Ovary (tissue), 10 donors: ENCODE measurements at places on chromosomes 2 and 18. TPM values are rescaled to one million over a fixed set of nuclear protein-coding genes. Genes with fewer than 3 reads are reported as not detected.

GRCh38 chr2:236918545-236918944, 167.1 kb upstream of the COPS8 start:
- no peak for DNase-seq

DNA sequence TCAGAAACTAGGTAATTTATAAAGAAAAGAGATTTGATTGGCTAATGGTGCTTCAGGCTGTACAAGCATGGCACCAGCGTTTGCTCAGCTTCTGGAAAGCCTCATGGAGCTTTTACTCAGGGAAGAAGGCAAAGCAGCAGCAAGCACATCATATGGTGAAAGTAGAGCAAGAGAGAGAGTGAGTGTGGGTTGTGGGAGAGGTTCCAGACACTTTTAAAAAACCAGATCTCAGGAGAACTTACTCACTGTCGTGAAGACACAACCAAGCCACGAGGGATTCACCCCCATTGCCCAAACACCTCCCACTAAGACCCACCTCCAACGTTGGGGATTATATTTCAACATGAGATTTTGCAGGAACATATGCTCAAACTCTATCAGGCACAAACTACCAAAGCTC, 554.6 kb upstream of the TNP1 start:
- no peak for DNase-seq

GRCh38 chr2:96506907-96507240, 1.7 kb upstream of the NEURL3 start:
- DNase-seq, result no peak

- DNase-seq, result no peak
Observed at GRCh38 chr2:137123226-137123625, 357.9 kb downstream of the THSD7B start.

The ERICH2 gene
- 1.7 TPM for total RNA-seq

GRCh38 chr2:78061301-78061700, 539.1 kb upstream of the LRRTM4 start:
- DNase-seq, result no peak

GRCh38 chr2:217636578-217636977, 366.2 kb downstream of the TNS1 start:
- no peak for DNase-seq

GRCh38 chr2:83068714-83069113, 1390.4 kb downstream of the SUCLG1 start:
- DNase-seq, result no peak

GRCh38 chr2:218981881-218982585, 3.0 kb downstream of the FEV start:
- DNase-seq, result peak; percentile 28

The IKZF2 gene
- total RNA-seq, result 5.0 TPM

DNA sequence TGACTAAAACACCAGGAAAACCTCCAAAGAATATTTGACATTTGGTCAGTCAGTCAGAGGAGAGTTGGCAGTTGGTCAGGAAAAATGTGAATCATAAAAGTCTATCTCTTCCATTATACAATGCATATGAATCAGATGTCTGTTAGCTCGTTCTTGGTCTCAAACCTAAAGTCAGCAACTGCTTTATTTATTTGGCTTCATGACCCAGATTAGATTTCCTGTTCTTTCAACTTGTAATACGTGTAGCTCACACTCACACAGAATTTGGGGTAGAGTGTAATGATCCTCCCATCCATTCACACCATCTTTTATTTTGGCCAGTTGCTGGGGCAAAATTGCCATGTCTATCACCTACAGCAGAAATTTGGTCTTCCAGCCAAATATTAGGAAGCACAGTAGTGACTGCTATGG, 81.9 kb upstream of the COL5A2 start:
- no peak for DNase-seq

DNA sequence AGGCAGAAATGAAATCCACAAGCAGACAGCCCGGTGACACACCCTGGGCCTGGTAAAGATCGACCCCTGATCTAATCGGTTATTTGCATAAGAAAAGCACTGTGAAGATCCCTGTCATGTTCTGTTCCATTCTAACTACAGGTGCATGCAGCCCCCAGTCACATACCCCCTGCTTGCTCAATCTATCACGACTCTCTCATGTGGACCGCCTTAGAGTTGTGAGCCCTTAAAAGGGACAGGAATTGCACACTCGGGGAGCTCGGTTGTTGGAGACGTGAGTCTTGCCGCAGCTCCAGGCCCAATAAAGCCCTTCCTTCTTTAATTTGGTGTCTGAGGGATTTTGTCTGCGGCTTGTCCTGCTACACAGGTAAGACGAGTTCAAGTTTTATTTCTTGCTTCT, 13.4 kb upstream of the IL1B start:
- DNase-seq, result no peak

DNA sequence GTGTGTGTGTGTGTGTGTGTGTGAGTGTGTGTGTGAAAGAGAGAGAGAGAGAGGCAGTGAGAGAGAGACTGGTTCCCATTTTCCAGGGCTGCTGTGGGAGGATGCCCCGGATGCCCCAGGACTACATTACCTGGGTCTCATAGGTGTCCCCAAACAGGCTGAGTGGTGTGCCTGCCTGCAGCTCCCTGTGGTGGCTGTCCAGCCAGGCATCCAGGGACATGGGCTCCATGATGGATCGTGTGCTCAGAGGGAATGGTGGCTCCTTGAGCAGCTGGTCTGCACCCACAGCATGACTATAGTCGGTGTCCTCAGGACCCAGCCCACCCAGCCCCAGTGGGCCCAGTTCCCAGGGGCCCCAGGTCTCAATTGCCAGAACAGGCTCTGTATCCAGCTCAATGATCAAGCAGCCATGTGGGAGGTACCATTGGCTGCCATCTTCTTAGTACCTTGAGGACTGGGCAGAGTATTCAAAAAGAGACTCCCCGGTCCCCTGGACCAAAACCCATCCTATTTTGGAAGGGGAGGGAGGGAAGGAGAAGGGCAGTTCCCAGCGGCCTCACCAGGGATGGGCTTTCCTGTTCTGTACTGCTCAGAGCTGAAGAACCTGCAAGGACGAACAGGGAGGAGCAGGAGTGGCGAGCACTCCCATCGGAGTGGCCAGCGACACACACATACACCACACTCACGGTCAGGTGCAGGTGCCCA, 5.8 kb upstream of the OXER1 start:
- DNase-seq, result peak; percentile 11

The AQP12A gene
- not detected for total RNA-seq

DNA sequence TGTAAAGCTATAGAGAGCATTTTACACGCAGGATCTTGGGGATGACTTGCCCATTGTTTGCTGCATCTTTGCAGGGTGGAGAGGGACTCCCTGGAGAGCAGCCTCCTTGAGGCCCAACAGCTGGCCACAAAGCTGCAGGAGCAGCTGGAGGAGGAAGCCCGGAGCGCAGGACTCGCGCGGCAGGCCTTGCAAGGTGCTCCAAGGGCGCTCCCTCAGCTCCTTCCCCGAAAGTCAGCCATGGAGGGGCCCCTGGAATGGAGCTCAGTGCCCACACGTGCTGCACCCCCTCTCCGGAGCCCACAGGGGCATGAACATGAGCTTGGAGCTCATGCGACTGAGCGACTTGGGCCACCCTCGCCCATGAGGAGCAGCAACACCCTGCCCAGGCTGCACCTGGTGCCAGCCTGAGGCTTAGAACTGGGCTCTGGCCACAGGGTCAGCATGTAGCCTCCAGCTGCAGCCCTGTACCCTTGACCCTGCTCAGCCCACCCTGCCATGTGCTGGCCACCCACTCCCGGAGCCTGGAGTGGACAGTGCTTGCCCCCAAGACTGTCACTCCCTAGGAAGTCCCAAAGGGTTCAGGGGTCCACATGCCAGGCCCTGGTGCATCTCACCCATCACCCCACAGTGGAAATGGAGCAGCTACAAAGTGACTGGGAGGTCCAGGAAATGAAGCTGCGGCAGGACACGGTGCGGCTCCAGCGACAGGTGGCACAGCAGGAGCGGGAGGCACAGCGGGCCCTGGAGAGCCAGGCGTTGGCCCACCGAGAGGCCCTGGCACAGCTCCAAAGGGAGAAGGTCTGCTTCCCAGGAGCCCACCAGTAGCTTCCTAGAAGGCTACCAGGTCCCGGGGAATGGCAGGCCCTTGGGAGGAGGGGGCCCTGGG, 43.0 kb downstream of the CROCC2 start:
- DNase-seq, result peak; percentile 27

DNA sequence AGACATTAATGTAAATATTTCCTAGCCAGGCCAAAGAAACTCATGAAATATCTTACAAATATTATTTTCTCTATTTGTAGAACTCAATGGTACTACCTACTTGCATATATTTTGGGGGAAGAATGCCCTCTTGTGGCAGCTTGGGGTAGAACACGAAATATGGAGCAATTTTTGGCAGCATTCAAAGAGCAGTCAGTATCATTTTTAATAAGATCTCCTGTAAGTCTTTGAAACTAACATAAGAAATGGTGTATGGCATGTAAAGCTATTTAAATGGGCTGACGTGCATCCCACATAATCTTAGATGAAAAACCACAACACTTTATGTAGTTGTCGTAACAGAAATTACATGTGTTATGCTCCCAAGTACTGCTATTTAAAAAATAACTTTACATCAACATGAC, 62.3 kb upstream of the CCDC195 start:
- no peak for DNase-seq

The CYS1 gene
- 14.2 TPM for total RNA-seq

DNA sequence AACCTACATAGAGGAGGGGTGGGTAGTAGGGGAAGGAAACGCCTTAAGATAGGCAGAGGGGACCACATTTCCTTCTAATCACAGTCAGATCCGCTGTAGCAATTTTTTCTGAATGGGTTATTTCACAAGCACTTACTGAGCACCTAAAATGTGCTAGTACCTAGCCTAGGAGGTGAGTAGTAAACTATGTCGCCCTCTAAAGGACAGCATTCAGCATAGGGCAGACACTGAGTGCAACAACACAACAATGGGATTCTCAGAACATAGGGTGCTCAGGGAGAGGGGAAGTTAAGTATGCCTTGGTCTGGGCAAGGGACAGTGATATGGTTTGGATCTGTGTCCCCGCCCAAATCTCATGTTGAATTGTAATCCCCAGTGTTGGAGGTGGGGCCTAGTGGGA, 166.1 kb upstream of the RAB6C start:
- DNase-seq, result no peak
